Activated CD4-positive, alpha-beta memory T cell treated with anti-CD3 and anti-CD28 coated beads, Interleukin-2, amount 10 ng/mL, durations not matched to agents 7 days and 5 days (primary cell): ENCODE measurements at places on chromosomes 1 and 21.

- DNase-seq = no peak
Observed at GRCh38 chr1:65025794-65026193, 59.4 kb upstream of the JAK1 start.

DNA sequence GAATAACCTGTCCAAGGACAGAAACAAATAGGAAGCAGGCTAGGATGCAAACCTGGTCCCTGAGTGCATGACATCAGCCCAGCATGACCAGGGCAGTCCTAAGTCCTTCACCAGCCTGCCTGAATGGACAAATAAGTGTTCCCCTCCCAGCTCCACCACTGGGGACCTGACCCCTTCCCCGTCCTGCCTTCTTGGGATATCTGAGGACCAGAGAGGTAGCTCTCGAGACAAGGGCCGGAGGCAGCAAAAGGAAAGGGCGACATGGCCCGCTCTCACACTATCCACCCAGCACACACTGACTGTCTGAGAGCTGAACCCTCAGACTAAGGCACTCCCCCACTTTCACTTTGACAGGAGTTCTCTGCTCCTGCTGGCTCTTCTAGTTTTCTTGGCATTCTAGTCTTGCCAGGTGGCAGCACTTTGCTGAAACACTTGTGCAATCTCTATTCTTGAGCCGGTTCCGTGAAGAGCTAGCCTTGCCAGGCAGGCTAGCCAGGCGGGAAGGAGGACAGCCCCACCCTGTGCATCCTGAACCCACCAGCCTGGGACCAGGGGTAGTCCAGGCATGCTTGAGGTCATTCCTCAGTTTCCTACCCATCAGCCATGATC, 251.1 kb upstream of the RAB4A start:
- no peak for DNase-seq

GRCh38 chr1:195897076-195897475, 711.2 kb downstream of the KCNT2 start:
- no peak for DNase-seq

- no peak for DNase-seq
Observed at GRCh38 chr1:20702416-20702815, 15.4 kb downstream of the KIF17 start.

GRCh38 chr1:214107322-214108096, 119.7 kb downstream of the PROX1 start:
- no peak for DNase-seq

DNA sequence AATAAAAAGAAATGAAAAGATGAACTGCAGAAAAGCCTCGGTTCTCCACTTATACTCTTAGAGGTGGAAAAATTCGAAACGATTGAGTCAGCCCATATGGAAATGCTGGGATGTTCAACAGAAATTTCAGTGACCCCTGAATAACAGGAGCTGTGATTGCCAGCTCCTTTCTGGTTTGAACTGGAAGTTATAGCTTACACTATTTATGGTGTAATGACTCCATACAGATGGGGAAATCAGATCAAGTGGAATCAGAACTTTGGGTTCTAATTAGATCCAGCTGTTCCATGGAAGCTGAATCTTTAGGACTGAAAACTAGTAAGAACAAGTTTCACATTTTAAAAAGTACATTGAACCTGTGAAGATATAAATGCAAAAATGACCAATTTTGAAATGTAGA, 569.3 kb upstream of the ZRANB2 start:
- DNase-seq = no peak

- no peak for DNase-seq
Observed at GRCh38 chr1:241482761-241483250, 36.7 kb downstream of the FH start.

GRCh38 chr1:186865253-186865652, 36.5 kb downstream of the PLA2G4A start:
- DNase-seq = no peak

DNA sequence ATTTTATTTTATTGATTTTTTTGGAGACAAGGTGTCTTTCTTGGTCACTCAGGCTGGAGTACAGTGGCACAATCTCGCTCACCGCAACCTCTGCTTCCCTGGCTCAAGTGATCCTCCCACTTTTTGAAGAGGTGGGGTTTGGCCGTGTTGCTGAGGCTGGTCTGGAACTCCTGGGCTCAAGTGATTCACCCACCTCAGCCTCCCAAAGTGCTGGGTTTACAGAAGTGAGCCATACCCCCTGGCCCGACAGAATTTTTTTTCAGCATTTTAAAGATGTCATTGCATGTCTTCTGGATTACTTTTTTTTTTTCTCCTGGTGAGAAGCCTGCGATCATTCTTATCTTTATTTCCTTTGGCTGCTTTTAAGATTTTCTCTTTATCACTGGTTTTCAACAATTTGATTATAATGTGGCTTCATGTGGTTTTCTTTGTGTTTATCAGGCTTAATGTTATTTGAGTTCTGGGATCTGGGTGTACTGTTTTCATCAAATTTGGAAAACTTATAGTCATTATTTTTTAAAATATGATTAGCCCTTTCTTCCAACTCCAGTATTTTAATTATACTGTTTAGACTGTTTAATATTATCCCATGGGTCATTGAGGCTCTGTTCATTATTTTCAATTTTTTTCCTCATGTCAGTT, 23.1 kb upstream of the PTBP2 start:
- no peak for DNase-seq

GRCh38 chr1:214272964-214273533, 7.9 kb upstream of the SMYD2 start:
- DNase-seq = no peak

GRCh38 chr1:26094677-26095383, 16.8 kb upstream of the PDIK1L start:
- no peak for DNase-seq

- no peak for DNase-seq
Observed at GRCh38 chr1:212593821-212594251, 14.7 kb upstream of the ATF3 start.

GRCh38 chr1:31753707-31754349, 10.3 kb downstream of the ADGRB2 start:
- DNase-seq = no peak

DNA sequence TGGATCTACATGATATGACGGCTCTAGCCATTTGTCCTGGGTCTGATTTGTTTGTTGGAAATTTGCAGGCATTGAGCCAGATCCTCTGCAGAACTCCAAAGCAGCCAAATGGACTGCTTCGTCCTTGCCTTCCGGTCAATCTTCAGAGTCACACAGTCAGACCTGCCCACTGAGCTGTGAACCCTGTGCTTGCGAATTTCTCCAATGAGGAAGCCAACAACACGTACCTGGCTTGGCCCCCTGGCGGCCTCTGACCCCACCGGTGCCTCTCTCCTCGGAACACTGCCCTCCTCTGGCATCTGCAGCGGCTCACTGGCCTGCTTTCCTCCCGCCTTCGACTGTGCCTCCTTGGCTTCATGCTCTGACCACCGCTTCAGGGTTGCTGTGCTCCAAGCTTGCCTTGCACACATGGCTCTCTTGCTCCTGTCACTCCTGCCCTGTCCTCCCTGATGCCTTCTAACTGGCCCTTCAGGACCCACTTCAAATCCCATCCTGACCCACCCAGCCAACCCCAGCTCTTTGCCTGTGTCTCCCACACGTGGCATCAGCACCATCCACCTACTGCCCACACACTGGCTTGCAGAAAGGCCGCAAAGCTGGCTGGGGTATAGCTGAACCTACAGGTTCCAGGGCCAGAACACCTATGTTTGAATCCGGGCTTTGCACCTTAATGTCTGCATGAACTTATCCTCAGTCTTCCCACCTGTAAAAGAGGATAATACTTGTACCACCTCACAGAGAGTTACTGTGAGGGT, 128.2 kb downstream of the KCNN3 start:
- no peak for DNase-seq

DNA sequence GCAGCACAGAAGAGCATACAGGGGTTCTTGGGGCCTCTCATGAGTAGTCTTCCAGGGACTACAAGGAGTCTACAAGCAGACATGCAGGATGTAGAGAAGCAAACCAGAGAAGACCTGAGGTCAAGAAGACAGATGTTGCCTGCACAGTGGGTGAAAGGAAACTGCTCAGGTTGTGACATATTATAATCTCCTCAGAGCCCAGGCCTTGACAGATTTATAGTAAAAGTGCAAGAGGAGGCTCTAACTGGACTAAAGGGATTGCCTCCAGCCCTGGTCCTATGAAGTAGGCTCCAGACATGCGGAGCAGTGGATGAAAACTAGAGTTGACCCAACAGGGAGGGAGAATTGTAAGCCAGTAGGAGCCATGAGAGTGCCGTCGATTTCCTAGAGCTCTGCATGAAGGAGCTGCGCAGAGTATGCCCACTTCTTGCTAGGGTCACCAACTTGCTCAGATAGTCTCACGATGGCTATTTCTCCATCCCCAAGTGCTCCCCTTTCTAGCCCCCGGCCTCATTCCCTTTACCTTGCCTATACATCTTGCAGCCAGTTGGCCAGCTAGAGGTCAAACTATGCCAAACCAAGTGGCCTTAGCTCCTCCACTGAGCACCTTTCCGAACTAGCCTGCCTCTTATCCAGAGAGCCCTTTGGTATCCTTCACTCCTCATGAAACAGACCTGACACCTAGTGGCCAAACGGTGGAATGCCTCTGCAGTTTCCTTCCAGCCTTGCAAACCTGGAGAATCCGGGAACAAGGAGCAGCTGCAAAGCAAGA, 36.2 kb upstream of the IPO9 start:
- peak; percentile 54 for DNase-seq

DNA sequence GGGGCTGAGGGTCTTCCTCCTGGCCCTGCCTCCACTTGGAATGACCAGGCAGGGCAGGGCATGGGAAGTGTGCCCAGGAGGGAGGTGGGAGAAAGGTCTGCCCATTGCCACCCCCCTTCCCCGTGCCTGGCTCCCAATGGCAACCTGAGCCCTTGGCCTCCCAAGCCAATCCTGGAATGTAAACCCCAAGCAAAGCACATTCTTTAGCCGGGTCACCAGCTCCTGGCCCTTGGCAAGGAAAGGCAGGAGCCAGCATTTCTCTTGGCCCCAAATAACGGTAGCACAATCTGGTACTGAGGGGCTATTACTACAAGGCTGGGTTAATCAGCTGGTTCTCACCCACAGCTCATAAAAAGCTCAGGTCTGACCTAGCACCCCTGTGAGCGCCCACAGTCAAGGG, 6.9 kb upstream of the NUAK2 start:
- no peak for DNase-seq

- DNase-seq = peak; percentile 34
Observed at GRCh38 chr21:37208056-37208721, 58.9 kb downstream of the VPS26C start.

DNA sequence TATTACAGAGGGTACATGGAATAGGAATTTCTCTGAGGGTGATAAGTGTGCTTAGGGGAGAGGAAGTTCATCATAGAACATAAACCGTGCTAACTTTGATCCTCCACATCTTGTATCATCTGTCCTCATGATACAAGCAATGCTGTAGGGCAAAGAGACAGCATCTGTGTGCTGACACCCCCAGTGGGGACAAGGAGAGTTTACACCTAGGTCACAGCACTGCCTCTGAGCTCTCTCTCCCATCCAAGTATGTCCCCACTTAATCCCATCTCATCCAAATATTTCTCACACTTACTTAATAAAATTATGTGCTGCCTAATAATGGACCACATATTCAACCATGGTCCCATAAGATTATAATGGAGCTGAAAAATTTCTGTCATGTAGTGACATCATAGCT, 4.3 kb upstream of the TEDDM1 start:
- DNase-seq = no peak

DNA sequence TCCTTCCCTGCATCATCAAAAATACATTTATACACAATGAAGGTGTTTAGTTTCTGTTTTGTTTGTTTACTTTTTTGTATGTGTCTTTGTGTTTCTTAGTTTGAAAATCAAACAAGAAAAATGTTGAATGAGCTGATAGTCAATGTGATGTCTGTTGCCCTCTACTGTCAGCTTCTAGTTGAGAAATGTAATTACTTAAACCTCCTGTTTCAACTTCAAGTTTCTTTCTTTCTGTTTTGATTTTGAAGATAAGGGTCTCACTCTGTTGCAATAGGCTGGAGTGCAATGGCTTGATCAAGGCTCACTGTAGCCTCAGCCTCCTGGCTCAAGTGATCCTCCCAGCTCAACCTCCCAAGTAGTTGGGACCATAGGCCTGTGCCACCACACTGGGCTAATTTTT, 37.5 kb downstream of the SPTA1 start:
- no peak for DNase-seq

- no peak for DNase-seq
Observed at GRCh38 chr1:96544831-96545221, 176.8 kb upstream of the PTBP2 start.

- DNase-seq = peak; percentile 57
Observed at GRCh38 chr1:244450597-244451538, 841 bp downstream of the ADSS2 start.

GRCh38 chr1:29179641-29180184, 2.0 kb downstream of the SRSF4 start:
- DNase-seq = no peak

GRCh38 chr21:36909423-36909822, 57.0 kb downstream of the HLCS start:
- no peak for DNase-seq

DNA sequence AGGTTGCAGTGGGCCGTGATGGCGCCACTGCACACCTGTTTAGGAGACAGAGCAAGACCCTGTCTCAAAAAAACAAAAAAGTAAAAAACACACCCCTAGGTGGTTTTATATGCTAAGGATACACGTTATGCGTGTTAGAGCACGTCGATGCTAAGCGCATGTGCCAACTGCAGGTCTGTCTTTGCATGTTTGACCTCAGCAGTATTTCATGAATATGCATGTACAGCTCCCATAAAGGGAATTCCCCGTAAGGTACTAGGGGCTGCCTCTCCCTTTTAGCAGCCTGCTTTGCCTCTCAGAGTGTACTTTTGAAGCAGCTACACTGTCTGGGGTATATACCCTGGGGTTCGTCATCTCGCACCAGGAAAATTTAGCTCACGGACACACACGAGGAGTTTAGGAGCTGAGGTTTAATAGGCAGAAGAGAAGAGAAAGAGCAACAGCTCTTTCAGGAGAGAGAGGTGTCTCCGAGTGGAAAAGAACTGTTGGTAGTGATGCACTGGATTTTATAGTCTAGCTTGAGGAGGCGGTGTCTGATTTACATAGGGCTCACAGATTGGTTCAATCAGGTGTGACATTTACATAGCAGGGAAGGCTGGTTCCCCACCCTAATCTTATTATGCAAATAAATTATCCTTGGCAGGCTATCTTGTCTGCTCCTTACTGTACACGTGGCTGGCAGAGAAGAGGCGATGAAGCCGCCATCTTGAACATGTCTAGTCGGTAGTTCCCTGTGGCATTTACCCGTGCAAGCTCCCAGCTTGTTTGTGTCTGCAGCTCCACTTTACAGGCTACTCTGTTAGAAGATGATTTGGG, 4.2 kb upstream of the OTUD3 start:
- no peak for DNase-seq

DNA sequence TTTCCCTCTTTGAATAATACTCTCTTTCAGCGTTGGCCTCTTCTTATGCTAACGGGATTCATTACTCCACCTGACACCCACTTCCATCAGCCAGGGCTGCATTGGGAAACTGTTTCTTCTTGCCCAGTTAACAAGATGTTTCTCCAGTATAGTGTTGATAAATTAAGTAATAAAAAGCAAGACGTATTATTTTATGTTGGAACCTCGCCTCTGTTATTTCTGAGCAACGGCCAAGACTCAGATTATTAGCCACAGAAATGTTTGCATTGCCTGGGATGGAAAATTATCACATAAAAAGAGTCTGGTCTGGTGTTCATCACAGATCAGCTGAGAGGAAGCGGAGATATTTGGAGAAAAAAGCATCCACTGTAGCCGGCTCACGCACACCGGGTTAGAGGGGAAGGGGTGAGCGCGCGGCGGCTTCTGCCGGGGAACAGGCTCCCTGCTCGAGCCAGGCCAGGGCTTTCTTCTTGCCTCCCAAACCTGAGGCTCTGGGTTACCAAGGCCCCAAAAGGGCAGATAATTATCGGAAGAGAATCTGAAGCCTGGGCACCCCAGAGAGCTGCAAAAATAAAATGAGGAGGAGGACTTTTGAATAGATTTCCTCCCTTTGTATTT, 189.5 kb downstream of the PRDM16 start:
- DNase-seq = no peak
